PC-9 (cell line): ENCODE measurements at places on chromosomes 5 and 9.

- no peak for DNase-seq
These were observed 13.9 kb downstream of the DYNC2I2 start for GRCh38 chr9:128642675-128643245.

GRCh38 chr9:112145886-112146285 lies 29.2 kb downstream of the SUSD1 start:
- DNase-seq, result peak; percentile 84

- no peak for DNase-seq
These were observed 186.3 kb downstream of the NR3C1 start for GRCh38 chr5:143217065-143217803.

GRCh38 chr9:4192450-4192849 lies 107.4 kb downstream of the GLIS3 start:
- no peak for DNase-seq

DNA sequence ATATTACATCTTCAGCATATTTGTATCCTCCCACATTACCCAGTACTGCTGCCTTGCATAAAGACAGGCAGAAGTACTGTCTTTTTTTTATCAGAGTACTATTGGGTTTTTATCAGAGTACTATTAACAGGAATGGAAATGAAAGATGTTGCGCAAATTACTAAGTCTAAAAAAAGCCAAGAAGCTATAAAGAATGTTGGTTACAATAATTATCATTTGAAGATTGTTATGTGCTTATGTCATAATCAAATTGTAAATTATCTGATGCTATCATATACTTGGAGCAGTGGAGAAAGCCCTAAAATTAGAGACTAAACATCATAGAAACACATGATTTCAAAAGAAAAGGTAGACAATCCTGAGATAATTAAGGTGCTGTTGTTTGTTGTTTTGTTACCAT lies 188.8 kb downstream of the CCDC192 start:
- DNase-seq, result no peak

- DNase-seq, result no peak
These were observed 30.6 kb downstream of the NKX2-5 start for GRCh38 chr5:173204185-173204979.

- DNase-seq, result no peak
These were observed 612.1 kb upstream of the CDH6 start for GRCh38 chr5:30581198-30581935.

DNA sequence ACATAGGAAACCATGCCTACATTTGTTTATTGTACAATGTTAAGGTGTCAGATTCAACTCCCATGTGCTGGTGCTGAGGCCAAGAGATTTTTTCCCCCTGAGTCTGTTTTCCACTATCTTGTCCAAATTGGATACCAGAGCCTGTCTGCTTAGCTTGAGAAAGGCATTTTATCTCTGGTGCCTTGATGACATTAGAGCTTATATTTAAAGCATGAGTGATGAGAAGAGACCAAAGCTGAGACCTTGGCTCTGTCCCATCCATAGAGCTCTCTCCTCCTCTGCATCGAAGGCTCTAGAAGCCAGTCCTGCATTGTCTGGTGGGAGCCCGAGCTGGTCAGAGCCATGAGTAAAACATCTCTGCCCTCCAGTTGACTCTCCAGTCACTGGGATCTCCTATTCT lies 10.4 kb upstream of the PPP2CA start:
- DNase-seq, result no peak

- no peak for DNase-seq
These were observed 1.9 kb upstream of the SLC44A1 start for GRCh38 chr9:105242557-105242956.

DNA sequence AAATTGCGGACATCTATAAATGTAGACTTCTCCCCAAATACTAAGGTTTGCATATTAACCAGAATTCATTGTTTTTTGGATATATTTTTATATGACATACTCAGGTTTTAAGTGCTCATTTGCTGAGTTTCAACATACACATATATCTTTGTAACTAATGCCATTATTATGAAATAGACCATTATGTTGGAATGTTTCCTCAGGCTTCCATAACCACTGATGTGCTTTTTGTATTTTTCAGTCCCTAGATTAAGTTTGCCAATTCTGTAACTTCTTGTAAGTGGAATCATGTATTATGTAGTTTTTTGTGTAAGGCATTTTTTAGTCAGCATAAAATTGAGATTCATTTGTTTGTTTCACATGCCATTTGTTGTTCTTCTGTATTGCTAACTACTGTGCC lies 32.1 kb downstream of the HSPA4 start:
- no peak for DNase-seq

DNA sequence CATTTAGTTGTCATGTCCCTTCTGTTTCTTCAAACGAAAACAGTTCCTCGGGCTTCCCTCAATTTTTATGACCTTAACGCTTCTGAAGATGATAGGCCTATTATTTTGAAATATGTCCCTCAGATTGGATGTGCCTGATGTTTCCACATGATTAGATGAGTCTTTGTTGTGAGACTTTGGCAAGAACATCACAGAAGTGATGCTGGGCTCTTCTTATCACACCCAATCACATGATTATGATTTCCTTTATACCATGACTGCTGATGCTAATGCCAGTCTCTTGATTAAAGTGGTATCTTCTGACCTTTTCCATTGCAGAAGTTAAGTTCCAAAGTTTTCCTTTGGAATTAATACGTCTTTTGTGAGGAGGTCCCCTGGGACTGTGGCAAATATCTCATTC lies 175.7 kb downstream of the SAXO1 start:
- no peak for DNase-seq

DNA sequence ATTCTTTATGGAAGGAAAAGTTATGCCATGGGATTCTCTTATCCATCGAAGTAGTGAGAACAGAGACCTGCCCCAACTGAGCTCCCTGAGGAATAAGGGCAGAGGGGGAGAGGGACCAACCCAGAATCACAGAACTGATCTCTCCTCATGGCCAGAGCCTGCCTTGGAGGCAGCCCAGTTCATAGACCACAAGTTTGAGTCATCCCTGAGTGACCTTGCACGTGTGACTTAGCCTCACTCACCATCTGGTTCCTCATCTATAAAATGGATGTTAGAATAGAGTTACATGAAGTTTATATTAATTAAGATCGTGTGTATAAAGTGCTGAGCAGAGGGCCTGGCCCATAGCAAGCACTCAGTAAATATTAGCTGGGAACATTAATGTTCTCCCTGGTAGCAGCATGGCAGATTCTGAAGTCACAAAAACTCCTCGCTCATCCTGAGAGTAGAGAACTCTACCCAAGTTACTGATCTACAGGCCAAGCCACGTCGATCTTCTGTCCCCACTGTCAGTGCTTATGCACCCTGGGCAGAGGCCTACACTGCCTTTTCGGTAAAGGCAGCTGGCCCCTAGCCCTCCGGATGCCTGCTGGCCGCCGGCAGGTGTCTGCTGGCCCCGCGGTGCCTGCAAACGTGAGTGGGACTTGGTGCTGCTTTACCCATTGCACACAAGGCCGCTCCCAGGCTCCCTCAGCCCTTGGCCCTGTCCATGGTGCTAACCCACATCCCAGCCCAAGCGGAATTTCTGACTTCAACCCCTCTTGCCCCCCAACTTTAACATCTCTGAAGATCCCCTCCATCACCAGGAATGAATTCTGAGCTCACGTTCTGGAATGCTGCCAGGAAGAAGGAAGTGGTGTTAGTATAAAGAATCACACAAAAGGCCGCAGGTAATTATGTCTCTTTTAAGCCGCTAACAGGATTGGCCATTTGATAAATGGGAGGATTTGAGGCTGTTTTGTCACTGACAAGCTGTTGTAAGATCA lies 61.1 kb upstream of the ARAP3 start:
- no peak for DNase-seq

DNA sequence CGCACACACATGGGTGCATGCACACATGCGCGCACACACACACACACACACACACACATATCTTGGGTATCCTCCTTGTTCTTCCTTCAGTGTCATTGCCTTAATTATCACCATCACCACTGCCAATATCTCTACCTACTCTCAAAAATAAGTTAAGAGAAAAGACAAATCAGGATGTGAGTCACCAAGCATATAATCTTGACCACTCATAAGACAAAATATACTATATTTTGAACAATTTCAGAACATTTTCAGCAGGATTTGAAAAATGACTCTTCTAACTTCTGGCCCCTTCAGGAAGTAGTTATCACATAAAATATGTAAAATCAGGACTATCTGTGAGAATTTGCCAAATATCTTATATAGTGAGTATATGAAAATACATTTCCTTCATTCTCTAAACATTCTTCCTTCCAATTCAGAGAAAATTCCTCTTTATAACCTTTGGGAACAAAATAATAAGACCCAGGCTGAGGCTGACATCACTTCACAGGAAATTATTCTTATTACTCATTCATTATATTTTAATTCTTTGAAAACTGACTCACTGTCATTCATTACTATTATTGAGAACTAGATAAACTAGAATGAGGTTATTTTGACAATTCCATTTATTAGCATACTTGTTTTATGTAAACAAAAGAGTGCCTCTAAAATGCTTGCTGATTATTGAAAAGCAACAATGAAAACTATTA lies 772.0 kb upstream of the ACO1 start:
- no peak for DNase-seq

- DNase-seq, result no peak
These were observed 1505.2 kb upstream of the CDH9 start for GRCh38 chr5:28543473-28544098.

DNA sequence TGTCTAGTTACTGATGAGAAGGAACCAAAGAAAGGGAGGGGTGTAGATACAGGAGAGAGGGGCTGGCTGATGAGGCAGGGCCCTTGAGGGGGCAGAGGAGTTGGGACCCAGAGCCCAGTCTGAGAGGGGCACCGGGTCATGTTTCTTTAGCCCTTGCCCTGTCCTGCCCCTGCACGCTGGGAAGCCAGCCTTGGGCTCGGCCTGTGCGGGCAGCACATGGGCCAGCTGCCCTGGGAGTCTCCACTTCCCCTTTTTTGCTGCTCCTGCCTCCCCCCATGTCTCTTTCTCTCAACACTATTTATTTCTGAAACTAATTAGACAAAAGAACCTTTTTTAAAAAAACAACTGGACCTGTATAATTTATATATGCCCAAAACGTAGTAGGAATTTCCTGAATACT lies 20.5 kb downstream of the MVB12B start:
- no peak for DNase-seq

GRCh38 chr9:118444403-118444802 lies 740.2 kb downstream of the TLR4 start:
- DNase-seq, result no peak

DNA sequence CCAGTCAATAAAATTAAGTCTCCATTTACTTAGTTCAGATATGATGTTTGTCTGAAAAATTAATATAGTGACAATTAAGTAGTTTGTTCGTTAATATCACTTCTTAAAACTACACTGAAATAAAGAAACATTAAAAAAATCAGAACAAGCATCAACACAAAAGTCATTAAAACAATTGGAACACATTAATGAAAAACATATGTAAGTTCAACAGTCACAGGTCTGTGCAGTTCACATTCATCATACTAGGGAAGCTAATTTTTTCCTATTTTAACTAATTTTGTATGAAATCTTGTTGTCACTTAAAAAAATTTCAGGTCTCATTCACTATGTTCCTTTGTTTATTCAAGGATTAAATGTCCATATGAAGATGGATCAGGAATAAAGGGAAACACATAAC lies 22.5 kb downstream of the POC5 start:
- no peak for DNase-seq

- no peak for DNase-seq
These were observed 251.2 kb upstream of the RORB start for GRCh38 chr9:74245866-74246497.

DNA sequence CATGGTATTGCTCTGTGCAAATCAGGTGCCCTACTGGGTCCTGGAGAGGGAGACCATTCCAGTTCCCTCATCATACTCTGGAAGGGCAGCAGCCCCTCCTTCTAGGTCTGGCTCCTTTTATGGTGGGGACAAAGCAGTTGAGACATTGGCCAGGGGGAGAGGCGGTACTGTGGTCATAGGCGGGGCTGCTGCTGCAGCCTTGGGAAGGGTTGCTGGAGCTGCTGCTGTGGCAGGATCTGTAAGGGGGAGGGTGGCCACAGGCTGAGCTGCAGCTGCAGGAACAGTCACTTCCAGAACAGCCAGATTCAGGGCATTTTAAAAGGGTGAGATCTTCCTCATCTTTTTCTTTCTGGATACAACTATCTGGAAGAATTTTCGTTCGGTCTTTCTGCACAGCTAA lies 233.0 kb upstream of the SGCD start:
- DNase-seq, result no peak

GRCh38 chr5:180339583-180340183 lies 13.5 kb downstream of the GFPT2 start:
- DNase-seq, result no peak

- no peak for DNase-seq
These were observed 75.2 kb upstream of the SMARCA2 start for GRCh38 chr9:1939926-1940368.

DNA sequence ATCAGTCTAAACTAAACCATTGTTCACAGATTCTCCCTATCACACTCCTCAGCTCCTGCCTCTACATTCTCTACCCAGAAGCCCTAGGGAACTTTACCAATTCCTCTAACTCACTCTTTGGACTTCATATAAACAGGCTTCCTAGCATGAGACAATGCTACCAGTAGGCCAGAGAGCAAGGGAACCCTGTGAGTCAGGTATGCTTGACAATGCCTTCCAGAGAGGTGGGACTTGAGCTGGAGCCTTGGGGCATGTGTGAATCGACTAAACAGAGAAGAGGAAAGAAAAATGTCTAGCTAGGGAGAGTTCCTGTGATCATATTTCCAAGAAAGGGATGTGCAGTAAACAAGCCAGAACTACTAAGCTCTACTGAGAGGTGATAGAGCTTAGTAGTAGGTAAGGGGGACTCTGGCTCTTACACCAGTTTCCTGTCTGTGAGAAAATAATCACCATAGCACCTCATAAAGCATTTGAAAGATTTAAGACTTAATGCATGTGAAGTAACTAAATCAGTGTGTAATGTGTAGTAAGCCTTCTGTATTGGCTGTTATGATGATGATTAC lies 6.4 kb upstream of the RFK start:
- DNase-seq, result peak; percentile 67

DNA sequence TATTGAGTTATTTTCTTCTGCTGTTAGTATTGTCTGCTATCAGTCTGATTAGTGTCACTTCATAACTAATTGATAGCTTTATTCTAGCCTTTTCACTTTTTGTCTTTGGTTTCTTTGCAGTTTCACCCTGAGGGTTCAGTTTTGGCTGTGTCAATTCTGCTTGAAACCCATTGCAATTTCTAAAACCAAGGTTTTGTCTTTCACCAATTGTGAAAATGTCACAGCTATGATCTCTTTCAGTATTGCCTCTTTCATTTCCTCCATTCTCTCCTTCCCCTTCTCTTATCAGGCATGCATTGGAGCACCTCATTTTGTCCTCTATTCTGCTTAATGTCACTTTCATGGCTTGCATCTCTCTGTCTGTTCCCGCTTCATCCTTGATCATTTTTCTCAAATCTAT lies 248.1 kb downstream of the YTHDC2 start:
- DNase-seq, result no peak
